Fibroblast of lung (primary cell): ENCODE measurements at places on chromosomes 5 and 9. TPM values are rescaled to one million over a fixed set of nuclear protein-coding genes. Genes with fewer than 3 reads are reported as not detected.

Gene F2RL2
- total RNA-seq, result 13.1 and 82.6 TPM in 2 replicates

Gene OR1J2
- total RNA-seq, result 0.26 and 0.33 TPM in 2 replicates

Gene MRNIP
- total RNA-seq, result 15.4 and 21.0 TPM in 2 replicates

Gene PCDHB10
- total RNA-seq, result 0.77 and 2.0 TPM in 2 replicates

Gene OXCT1
- total RNA-seq, result 32.4 and 56.3 TPM in 2 replicates

Gene BNIP1
- total RNA-seq, result 17.5 and 23.9 TPM in 2 replicates

Gene HAPLN1
- 0.17 TPM in 1 of 2 replicates, not detected in the other for total RNA-seq

Gene ACOT12
- total RNA-seq, result 0.26 and 2.0 TPM in 2 replicates

Gene SLC36A2
- total RNA-seq, result not detected in 2 replicates

Gene ENHO
- under 0.01 TPM in 1 of 2 replicates, not detected in the other for total RNA-seq
